Thymus (tissue), 14 donors: ENCODE measurements at places on chromosomes 5 and 9.

DNA sequence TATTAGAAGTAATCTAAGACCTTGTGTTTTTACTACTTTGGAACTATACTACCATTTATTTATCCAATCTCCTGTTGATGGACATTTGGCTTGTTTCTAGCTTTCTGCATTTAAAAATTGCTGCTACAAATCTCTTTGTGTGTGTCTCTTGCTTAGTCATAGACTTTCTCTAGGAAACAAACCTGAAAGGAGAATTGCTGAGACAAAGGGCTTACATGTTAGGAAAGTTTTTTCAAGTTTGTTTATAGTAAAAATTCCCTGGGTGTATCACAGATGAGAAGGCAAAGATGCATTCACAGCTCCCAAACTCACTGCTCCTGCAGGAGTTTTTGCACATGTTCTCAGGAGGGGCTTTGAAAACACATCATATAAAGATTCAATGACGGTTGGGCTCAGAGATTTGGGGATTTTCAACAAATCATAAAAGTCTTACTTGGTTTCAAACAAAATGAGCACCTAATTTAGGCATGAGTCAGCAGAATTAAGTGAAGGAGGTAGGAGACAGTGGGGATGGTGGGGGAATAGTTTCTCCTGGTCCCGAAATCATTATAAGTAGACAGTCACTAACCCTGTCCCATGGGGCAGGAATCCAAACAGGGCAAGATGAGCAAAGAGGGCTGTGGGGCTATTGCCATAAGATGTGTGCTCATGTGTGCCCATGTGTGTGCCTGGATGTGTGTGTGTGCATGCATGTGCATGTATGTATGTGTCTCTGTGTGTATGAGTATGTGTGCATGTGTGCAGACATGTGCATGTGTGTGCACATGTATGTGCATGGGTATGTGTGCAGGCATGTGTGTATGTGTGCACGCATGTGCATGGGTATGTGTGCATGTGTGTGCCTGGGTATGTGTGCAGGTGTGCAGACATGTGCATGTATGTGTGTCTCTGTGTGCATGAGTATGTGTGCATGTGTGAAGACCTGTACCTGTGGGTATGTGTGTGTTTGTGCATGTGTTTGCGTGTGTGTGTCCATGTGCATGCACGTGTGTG, 43.4 kb upstream of the S1PR3 start:
- no peak overlapping the region for H3K27ac ChIP-seq
- no peak for DNase-seq
- H3K27me3 ChIP-seq, result peaks cover 5% of the 10 kb centered on the region
- no peak overlapping the region for H3K4me3 ChIP-seq
- H3K4me1 ChIP-seq, result peaks cover 3% of the 10 kb centered on the region

DNA sequence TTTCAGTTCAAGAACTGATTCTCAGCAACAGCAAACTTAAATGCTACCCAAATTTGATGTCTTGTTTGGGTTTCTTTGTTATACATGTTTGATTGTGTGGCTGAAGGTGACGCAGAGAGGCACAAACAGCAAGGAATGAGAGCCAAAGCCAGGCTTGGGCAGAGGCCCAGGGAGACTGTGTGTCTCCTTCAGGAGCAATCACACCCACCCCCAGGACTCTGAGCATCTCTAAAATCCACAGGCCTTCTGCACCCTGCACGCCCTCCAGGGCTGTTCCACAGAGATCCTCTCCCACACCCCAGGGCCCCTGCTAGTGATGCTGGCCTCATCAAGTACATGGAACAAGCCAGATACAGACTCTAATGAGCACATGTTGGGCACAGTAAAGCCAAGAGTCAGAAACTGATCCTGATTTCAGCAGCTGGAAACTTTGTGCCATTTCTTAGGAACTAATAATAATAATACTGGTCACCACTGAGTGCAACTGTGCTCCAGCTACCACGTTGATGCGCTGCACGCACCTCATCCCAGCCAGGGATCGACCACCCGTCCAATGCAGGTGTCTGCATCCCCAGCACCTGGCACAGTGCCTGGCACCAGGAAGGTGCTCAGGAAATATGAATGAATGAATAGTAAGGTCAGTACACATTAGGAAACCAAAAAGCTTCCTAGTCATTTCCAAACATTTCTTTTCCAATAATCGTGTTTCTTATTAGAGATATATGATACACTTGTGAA, 54.6 kb upstream of the TCF7 start:
- DNase-seq, result no peak
- H3K4me1 ChIP-seq, result peaks cover 11% of the 10 kb centered on the region
- peak overlapping the region; percentile 26 for H3K27ac ChIP-seq

- H3K27ac ChIP-seq, result no peak overlapping the region
- H3K27me3 ChIP-seq, result no peaks in the 10 kb centered on the region
- H3K4me1 ChIP-seq, result no peaks in the 10 kb centered on the region
- H3K4me3 ChIP-seq, result no peak overlapping the region
These were observed 183.5 kb downstream of the RFX3 start for GRCh38 chr9:3342159-3342777.

- H3K27ac ChIP-seq, result no peak overlapping the region
- peaks cover 9% of the 10 kb centered on the region for H3K4me1 ChIP-seq
These were observed 494.6 kb downstream of the GADD45G start for GRCh38 chr9:90099262-90099963.

GRCh38 chr9:125462861-125463291, 201.2 kb downstream of the GAPVD1 start:
- no peak for DNase-seq
- H3K27me3 ChIP-seq, result no peaks in the 10 kb centered on the region
- peaks cover 8% of the 10 kb centered on the region for H3K36me3 ChIP-seq

GRCh38 chr9:92650296-92650695, 19.6 kb downstream of the IPPK start:
- H3K27ac ChIP-seq, result no peak overlapping the region
- DNase-seq, result no peak
- H3K36me3 ChIP-seq, result peaks cover 64% of the 10 kb centered on the region
- H3K27me3 ChIP-seq, result no peaks in the 10 kb centered on the region
- H3K4me1 ChIP-seq, result no peaks in the 10 kb centered on the region
